ENCODE measurements at places on chromosomes 2 and 18.
A peak's percentile ranks its signal among the peaks of the same experiment; 100 is the strongest.

- peak; percentile 71 for DNase-seq
Measured at GRCh38 chr2:198657512-198658121, 800.1 kb downstream of the SATB2 start.

GRCh38 chr18:55462652-55463051, 125.3 kb downstream of the TCF4 start:
- DNase-seq: no peak

DNA sequence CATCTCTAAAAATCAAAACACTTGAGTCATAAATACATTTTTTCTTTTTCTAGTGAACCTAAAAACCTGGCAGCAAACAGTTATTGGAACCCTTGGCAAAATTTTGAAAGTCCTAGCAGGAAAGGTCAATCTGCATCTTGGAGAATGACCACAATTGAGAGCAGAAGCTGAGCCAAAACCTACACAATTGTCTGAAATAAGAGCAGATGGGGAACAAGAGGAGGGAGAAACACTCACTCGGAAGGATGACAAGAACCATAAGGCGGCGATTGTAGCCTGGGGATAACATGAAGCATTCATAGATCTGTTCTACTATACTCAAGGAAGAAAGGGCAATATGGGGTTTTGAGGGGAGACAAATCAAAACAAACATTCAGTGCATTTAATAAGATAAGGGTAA, 117.0 kb downstream of the CHN1 start:
- DNase-seq: no peak

DNA sequence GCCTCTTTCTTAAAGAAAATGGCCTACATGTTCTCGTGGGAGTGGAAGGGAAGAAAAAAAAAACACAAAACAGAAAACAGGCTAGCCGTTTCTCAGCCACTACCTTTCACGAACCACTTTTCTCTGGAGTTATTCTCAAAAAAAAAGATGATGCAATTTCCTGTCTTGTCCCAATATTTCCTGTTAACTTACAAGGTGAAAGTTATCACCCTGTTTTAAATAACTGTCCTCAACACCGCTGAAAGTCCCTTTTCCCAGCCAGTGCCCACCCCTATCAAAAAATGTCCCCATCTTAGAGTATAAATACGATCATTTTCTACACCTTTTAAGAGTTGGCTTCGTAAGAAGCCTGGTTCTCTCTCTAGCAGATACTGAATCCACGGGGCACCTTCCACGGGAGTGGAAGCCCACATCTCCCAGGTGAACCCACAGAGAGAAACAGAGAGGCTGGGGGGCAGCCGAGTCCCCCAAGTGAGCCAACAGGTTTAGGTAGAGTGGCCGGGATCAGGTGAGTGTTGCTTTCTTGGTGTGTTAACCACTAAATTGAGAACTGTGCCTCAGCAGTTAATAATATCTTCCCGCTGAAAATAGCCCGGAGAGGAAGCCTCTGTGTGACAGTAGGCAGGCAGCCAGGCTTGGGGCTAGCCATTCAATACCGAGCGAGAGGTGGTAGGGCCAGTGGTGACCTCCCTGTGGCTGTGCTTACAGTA, 15.9 kb downstream of the SMAD7 start:
- peak; percentile 80 for DNase-seq

- peak; percentile 70 for DNase-seq
Measured at GRCh38 chr2:84701880-84702279, 179.0 kb downstream of the TRABD2A start.

DNA sequence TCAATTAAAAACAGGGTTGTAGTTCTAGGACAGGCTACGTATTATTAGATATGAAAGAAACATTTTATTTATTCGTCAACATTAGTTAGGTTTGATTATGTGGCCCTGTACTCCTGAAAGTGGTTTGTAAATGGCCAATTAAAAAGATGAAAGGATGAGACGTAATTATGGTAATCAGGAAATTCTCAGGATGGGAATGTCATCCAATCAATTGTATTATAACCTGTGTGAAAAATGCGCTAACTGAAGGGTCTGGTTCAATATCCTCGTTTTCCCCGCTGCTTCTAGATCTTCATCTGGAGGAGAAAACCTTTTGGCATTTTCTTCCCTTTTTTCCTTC, 5.6 kb upstream of the C18orf32 start:
- no peak for DNase-seq

Data from osteoblast (primary cell).